Stimulated activated CD8-positive, alpha-beta memory T cell treated with anti-CD3 and anti-CD28 coated beads, Interleukin-7, amount 100 ng/mL, for 4 hours (primary cell): ENCODE measurements at places on chromosomes 13 and 19.

DNA sequence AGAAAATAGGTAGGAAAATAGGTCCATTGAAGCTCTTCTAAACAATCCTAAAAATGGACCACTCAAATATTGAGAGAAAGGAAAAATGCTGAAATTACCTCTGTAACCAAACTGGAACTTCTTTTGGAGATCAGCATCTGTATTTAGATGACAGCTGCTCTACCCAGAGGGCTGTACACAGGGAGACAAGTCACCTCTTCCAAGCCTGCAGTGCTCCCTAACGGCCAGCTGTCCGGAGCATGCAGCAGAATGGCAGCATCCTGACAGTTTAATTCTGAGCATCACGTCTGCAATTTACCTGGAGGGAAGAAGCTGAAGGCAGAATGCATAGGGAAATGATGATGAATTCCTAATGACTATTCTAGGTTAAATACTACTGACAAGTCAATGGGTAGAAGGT, 62.8 kb upstream of the DIAPH3 start:
- DNase-seq: no peak

DNA sequence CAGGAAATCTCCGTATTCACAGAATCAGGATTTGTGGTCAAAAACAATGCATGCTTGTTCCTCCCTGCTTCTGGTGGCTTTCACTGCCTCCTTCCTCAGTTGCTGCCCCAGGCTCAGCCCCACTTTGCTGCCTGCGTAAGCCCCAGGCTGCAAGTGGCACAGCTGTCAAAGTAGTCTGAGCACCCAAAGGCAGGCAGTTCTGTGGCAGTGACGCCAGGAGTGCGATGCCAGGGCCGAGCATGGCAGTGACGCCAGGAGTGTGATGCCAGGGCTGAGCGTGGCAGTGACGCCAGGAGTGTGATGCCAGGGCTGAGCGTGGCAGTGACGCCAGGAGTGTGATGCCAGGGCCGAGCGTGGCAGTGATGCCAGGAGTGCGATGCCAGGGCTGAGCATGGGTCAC, 77.3 kb upstream of the GPR183 start:
- no peak for DNase-seq

DNA sequence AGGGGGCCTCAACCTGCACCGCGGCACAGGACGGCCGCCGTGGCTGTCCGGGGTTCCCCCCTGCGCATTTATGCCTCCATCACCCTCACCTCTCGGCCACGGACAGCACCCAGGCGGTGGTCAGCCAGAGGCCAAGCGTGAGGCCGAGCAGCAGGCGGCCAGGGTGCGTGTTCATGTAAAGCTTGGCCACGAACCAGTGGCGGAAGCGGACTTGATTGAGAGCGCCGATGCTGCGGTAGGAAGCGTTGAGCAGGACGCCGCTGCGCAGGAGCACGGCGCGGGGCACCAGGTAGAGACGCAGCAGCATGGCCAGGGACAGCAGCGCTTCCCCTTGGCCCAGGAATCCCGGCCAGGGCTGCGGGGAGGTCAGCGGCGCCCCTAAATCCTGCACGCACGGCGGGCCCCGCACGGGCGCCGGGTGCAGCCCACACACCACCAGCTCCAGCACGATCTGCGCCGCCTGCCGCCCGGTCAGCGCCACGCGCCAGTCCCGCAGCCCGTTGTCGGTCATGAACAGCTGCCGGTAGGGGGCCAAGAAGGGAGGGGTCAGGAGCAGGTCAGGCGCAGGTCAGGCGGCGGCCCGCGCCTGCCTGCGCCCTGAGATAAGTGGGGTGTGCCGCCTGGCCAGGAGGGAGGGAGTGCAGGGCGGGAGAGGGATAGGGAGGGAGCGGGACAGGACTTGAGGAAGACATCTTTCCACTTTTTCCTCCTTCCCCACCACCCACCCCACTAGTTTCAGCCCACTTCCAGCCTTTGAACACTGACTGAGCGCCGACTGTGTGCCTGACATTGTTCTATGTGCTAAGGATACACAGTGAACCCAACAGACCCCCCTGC, 6.5 kb downstream of the KCNN4 start:
- no peak for DNase-seq

- DNase-seq: no peak
These were observed 26.7 kb downstream of the CRTC1 start for GRCh38 chr19:18710186-18710585.

- DNase-seq: no peak
These were observed 306 bp downstream of the SUGT1 start for GRCh38 chr13:52652980-52653303.

- DNase-seq: no peak
These were observed 35.1 kb downstream of the ELF1 start for GRCh38 chr13:40983725-40984667.
